ENCODE measurements at places on chromosomes 7 and 10.
A peak's percentile ranks its signal among the peaks of the same experiment; 100 is the strongest.

DNA sequence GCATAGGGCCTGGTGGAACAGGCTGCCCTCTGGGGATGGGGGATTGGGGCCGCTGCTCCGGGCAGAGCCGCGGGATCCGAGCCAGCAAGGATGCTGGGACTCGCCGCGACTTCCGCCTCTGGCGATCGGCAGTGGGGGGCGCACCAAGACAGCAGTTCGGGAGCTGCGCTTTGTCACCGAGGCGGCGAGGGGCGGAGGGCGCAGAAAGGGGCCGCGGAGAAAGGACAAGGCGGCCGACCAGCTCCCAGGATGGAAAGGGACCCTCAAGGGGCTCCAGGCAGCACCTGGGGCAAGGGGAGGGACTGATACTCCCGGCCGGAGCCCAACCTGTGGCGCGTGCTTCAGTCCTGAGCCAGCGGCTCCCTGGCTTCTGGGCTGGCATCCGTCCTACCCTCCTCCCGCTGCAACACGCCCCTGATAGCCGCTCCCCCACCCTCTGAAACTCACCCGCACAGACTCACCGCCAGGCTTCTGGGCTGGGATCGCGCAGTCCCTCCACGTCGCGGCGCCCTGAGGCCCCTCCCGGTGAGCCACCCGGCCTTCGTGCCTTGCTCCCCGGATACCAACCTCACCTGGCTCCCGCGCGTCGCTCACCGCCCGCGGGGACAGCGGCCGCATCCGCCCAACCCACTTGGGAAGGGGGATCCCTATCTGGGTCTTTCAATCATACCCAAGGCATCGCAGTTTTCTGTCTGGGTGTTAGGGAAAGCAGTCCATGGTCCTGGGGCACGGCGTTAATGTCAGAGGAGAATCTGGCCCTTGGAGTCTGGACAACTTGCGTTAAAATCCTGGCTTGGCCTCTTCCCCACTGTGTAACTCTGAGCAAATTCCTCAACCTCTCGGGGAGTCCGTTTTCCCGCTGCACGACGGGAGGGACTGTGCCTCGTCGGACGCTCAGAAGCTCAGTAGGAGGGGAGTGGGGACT lies 7.0 kb upstream of the EVX1 start:
- DNase-seq: no peak

DNA sequence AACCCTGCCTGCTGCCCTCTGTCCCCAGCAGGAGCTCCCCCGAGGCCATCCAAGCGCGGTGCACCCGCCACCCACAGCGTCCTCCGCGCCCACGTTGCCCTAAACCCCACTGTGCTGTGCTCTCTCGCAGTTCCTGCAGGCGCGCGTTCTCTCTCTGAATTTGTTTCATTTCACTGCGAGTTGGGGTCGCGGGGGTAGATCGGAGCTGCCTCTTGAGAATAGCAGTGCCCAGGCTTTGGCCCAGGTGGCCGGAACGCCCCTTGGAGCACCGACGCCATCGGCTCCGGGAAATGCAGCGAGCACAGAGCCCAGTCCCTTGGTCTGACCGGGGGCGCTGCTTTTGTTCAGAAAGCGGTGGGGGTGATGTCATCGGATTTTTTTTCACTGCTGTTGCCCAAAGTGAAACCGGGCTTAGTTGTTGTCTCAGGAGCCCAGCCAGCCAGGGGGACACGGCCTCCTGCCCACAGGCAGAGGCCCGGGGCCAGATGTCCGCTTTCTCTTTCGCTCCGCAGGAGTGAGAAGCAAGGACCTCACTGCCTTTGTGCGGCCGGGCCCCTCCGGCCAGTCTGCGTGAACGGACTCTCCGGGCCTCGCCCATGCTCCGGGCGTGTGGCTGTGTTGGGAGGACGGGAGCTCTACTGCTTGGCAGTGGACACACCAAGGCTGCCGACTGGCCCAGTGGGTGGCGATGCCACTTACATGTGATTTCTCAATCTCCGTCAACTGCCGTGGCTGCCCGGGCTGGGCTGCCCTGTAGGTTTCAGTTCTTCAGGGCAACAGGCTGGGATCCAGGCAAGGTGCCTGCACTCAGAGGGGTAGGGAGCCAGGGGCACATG lies 43.1 kb downstream of the FOXK1 start:
- DNase-seq: peak; percentile 47

- DNase-seq: no peak
These were observed 61.7 kb upstream of the RAB11FIP2 start for GRCh38 chr10:118108194-118109026.

- no peak for DNase-seq
These were observed 103.6 kb downstream of the SH3PXD2A start for GRCh38 chr10:103751667-103752290.

GRCh38 chr10:11517150-11517549 lies 94.3 kb downstream of the USP6NL start:
- no peak for DNase-seq

All from CD4-positive, alpha-beta T cell treated with Interleukin-12 subunit alpha and Interleukin-12 subunit beta, for 1 hour (primary cell).